NCI-H1930 (cell line): ENCODE measurements at places on chromosomes 1 and 21.

DNA sequence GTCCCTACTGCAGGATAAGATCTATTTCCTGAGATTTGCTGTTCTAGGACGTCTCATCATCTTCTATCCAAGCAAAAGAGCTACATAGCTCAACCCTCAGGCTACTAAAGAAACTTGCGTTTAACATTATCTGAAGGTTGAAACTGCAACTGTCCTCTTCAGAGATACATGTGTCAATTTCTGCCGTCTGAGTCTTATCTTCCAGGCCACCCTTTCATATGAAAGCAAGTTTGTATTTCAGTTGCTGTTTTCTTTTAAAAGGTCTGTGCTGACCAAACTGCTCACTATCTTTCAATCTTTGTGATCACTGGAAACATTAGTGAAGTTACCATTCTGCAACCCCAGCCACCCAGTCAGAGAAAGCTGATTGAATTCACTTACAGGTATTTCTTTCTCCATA is 108.6 kb upstream of the RAB3GAP2 start:
- DNase-seq: no peak

DNA sequence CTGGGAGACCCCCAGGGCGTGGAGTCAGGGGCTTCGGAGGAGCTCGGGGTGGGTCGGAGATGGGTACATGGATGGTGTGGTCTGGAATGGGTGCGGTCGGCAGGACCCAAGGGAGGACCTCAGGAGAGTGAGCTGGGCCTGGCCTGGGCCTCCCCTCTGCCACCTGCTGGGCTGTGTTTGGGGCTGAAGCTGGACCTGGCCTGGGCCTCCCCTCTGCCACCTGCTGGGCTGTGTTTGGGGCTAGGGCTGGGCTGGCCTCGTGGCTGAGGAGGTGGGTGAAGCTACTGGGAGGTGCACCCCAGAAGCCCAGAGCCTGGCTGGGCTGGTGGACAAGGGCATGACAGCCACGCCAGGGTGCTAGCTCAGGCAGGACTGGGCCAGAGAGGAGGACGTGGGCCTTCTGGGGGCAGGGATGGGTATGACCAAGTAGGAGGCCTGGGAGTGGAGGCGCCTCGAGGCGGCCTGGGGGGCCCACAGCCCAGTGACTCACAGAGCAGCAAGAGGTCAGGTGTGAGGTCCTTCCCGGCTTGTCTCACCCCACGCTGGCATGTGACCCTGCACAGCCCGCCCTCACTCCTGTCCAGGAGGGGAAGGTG is 14.5 kb downstream of the SAMD11 start:
- DNase-seq: no peak

DNA sequence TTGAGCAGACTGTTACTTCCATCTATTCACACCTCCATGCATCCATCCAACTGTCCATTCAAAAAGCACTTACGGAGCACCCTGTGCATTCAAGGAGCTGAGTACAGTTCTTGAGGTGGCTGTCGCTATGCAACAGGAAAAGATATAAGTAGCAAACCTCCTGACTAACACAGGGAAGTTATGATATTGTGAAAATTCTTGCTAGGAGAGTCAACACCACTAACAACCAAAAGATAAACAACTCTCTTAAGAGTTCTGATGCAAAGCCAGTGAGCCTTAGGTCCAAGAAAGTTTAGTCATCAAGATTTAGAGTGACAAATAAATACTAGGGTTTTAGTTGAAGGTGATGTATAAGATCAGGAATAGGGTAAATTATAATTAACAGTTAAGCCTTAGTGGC is 44.5 kb upstream of the TRIM45 start:
- no peak for DNase-seq

GRCh38 chr1:178752891-178753290 is 27.8 kb downstream of the RALGPS2 start:
- no peak for DNase-seq

- no peak for DNase-seq
These were observed 8.3 kb downstream of the CSMD2 start for GRCh38 chr1:34156739-34157138.

DNA sequence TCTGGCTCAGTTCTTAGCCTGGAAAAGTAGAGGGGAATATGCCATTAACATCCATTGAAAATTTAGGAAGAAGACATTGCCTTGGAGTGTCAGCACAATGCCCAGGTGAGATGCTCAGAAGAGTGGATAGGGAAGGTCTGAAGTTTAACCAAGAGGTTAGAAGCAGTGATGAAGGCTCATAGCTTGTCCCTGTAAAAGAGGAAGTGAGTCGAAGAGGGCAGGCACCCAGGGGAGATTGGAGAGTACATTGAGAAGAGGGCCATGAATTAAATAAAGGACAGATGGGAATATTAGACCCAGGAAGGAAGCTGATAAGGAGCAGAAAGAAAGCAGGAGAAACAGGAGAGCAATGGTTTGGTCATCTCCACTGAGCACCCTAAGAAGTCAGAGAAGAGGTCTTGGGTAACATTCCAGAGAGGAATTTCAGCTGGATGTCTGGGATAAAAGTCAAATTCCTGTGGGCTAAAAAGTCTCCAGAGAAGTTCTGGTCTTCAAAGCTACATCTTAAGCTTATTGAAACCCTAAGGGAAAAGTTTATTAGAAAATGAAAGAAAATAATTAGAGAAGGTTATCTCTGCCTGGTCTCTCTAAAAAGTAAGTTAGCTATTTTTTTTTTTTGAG is 17.3 kb downstream of the C8B start:
- DNase-seq: no peak
